ENCODE measurements at places on chromosomes 11 and 22.

GRCh38 chr11:10674911-10675440 lies 18.6 kb downstream of the IRAG1 start:
- DNase-seq: no peak

- no peak for DNase-seq
Observed at GRCh38 chr22:32714458-32715430, 86.8 kb upstream of the TIMP3 start.

DNA sequence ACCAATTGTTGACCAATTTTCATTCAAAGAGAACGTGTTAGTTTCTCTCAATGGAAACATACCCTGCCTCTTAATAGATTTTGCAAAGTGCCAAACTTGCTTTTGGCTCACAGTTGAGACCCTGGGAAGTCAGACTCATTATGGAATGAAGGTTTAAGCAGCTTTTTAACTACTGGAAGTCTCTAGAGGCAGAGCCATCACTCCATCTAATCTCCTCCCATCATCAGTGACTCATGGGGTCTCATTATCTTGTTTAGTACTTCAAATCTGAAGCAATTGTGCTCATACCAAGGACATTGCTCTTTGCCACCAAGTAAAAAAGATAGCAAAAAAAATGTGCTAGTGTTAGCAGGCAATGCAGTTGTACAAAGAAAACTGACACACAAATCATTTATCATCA lies 537.1 kb upstream of the LRRC4C start:
- no peak for DNase-seq

GRCh38 chr22:19873960-19874306 lies 19.3 kb upstream of the GNB1L start:
- DNase-seq: no peak

DNA sequence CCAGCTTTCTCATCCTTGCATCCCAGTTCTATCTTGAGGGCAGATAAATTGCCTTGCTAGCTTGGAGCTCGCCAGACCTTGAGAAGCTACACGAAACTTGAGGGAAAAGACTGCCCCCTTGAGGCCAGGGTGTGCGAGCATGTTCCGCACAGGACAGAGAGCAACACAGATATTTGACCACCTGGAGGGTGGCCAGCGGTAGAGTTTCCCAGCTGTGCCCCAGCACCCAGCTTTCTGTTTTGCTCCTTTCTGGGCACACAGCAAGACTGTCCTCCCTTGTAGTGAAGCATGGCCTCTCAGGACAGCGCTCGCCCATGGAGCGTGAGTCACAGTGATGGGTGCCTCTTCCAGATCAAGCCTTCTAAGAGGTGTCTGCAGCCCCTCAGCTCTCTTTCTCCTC lies 23.5 kb downstream of the SPATA19 start:
- no peak for DNase-seq

DNA sequence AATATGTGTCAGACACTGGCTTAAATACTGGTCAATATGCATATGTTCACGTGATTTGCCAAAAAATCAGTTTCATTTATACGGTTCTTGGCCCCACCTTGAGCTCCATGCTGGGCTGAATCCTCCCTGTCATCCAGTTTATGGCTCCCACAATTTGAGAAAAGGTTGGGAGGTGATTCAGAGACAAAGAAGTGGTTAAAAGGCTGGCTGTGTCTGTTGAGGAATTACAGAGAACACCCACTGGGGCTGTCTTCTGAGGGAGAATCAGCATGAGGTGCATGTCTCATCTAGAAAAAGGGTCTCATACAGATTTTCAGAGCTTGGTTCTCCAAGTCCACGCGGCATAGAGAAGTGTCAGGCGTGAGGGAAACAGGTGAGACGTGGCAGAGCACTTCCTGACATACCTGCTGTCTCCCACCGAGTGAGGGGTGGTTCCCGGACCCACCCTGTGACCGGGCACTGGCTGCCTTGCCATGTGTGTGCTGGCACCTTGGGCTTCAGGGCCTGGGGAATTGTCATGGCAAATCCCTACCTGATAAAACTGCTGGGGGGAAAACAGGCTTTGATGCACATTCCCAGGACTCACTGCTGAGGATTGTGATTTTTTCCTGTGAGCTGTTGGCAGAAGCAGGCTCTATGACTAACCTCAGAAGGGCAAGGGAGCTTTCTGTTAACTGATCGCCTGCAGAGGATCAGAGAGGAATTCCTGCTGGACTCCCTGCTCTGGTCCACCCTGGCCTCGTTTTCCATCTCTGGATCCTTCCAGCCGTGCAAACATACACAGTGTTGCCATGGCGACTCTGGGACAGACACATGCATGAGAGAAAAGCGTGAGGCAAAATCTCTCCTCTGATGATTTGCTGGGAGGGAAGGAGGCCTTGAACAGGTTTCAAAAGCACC lies 223.6 kb downstream of the ADAMTS15 start:
- peak; percentile 78 for DNase-seq

- peak; percentile 32 for DNase-seq
Observed at GRCh38 chr11:63813035-63813562, at the start of gene SPINDOC. Gene SPINDOC (plus strand): TSS chr11:63813456. CDS start chr11:63813687, 231 bp downstream.

DNA sequence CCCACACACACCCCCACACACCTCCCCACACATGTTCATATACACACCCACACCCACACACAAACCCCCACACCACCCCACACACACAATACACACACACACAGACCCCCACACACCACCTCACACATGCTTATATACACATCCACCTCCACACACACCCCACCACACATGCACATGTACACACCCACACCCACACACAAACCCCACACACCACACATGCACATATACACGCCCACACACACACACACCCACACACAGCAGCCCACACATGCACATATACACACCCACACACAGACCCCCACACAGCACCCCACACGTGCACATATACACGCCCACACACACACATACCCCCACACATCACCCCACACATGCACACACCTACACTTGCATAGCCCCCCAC lies 29.1 kb downstream of the KCNC1 start:
- no peak for DNase-seq

DNA sequence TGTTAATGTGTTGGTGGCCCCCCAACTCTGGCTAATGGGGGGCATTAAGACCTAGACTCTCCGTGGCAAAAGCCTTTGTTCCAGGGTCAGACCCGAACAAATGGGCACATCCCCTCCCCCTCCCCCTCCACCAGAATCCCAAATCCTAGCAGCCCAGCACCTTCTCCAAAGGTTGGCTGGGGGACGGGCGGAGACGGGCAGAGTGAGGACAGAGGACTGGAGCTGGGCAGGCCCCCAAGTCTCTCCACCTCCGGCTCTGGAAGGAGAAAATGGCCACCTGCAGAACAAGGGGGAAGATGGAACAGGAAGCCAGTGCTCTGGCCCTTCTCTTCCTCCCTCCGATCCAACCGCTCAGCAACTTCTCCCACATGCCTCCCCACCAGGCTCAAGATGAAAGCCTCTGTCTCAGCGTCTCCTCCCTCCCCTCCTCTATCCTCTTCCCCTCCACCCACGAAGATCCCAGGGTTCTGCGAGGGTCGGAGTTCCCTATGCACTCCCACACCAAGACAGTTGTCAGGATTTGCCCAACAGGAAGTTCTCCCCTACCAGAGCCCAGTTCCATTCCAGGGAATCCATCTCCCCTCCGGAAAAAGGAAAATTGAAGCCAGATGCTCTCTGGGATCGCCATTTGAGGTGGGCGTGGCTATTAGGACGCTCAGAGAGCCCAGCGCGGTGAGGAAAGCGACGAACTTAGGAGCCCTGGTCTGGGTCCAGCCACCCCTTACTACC lies 20.1 kb downstream of the ADA2 start:
- DNase-seq: no peak

GRCh38 chr11:77217156-77217555 lies 84.3 kb downstream of the GDPD4 start:
- DNase-seq: no peak

DNA sequence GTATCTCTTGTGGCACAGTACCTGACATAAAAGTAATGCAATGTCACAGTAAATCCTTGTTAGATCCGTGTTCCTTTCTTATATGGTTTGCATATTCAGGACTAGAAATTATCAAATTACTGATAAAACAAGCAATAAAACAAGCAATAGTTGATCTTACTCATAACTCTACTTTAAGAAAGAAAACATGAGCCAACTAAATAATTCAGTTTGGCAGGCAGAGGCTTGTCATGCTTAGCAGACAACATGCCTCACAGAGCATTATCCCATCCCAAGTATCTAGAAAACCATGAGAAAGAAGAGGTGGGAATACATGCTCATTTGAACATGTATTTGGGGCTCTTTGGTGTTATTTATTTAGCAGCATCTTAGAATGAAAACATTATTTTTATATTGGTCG lies 241.9 kb downstream of the SOX6 start:
- DNase-seq: no peak

- no peak for DNase-seq
Observed at GRCh38 chr11:67400942-67401494, 640 bp downstream of the PPP1CA start.

DNA sequence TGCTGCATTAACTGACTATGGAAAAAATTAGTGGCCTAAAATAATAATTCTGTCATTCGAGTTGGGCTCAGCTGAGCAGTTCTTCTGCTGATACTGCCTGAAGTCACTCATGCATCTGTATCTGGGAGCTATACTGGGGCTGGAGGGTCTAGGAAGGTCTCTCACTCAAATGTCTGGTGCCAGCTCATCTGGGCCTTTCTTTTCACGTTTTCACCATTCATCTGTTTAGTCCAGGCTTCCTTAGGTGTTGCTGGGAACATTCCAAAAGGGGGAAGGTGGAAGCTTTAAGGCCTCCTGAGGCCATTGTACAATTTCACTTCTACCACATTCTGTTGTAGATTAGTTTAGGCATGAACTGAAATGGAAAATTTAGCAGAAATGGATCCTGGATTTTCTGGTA lies 28.0 kb downstream of the YAP1 start:
- no peak for DNase-seq

DNA sequence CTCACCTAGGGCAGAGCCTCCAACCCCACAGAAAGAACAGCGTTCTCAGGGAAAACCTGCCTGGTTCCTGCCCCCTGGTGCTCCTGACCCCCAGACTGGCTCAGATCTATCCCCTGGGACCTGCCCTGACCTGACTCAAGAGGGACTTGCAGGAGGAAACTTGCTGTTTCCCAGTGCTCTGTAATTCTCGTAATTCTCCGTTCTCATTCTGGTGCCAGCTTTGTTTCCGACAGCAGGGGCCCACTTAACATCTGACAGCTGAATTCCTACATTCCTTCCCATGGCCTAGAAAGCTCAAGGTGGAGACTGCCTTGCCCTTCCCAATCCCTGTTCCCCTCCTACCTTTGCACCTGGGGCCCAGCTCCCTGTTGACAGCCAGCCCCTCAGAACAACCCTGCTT lies 12.5 kb upstream of the CSF2RB start:
- DNase-seq: no peak

- no peak for DNase-seq
Observed at GRCh38 chr11:44621140-44621681, 55.7 kb downstream of the CD82 start.

DNA sequence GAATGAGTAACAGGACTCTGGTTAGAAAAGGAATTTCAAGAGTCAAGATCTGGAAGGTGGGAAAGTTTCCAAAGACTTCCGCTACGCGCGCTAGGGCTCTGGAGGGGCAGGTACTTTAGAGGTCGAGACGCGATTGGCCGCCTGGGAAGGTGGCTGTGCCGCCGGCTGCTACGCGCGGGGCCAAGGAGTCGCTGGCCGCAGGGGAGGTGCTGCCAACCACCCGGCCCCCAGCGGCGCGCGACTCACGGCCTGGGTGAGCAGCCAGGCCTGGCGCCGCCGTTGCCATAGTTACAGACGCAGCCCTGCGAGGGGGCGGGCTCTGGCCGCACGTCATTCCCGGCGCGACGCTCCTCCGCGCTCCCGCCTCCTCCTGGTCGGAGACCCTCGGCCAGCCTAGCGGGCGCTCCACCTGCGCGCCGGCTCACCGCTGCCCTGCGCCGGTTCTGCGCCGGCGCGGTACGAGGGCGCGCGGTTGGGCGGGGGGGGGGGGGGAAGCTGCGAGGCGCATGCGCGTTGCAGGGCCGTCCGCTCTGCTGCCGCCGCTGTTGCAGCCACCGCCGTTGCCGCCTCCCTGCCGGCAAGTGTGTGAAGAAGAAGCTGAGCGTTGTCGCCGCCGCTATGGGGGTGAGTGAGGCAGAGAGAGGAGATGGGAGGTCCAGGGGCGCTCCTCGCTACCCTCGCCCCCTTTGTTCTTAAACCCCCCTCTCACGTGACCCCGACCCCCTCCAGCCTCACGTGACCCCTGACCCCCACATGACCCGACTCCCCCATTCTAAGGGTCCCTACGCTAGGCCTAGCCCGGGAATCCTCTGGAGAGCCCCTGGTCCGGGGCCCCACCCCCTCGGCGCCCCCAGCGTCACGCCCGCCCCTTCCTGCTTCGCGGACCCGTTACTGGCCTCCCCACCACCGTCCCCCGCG lies at the start of gene NAA40:
TSS of gene NAA40 (plus strand) at position 524 of the 918 bp plus-strand sequence. CDS start at position 619, 95 bp downstream.
- DNase-seq: peak; percentile 98

DNA sequence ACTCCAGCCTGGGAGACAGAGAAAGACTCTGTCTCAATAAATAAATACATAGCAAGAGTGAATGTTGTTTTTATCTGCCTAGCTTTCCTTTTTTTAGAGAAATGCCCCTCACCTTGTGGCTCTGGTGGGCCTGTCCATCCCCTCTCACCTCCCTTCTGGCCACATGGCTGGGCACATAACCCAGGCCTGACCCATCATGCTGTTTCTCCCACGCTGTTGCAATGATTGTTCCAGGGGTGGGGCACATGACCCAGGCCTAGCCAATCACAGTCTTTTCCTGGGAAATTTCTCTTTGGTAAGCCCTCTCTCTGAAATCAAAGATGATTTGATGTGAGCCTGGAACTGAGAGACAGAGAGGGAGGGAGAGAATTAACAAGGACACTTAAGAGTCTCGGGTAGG lies 5.5 kb upstream of the CYTH4 start:
- DNase-seq: no peak

DNA sequence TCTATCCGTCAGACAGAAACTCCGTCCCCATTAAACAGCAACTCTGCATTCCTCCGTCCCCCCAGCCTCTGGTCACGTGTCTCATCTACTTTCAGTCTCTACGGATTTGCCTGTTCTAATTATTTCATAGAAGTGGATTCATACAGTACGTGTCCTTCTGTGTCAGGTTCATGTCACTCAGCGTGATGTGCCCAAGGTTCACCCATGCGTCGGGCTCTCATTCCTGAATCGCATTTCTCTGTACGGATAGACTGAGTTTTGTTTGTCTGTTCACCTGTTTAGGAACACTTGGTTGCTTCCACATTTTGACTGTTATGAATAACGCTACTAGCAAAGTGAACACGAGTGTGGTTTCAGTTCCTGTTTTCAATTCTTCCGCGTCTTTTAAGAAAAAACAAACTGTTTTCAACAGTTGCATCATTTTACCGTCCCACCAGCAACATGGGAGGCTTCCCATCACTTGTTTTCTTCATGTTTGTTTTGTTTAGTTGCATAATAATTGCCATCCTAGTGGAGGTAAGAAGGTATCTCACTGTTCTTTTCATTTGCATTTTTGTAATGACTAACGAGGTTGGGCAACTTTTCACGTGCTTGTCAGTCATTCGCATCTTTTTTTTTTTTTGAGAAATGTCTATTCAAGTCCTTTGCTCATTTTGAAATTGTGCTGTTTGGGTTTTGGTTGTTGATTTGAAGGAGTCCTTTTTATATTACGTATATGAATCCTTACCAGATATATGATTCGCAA lies 8.9 kb upstream of the NLRP6 start:
- no peak for DNase-seq

Data from RCC 7860 (cell line).